NCI-H460 (cell line): ENCODE measurements at places on chromosomes 4 and X.

DNA sequence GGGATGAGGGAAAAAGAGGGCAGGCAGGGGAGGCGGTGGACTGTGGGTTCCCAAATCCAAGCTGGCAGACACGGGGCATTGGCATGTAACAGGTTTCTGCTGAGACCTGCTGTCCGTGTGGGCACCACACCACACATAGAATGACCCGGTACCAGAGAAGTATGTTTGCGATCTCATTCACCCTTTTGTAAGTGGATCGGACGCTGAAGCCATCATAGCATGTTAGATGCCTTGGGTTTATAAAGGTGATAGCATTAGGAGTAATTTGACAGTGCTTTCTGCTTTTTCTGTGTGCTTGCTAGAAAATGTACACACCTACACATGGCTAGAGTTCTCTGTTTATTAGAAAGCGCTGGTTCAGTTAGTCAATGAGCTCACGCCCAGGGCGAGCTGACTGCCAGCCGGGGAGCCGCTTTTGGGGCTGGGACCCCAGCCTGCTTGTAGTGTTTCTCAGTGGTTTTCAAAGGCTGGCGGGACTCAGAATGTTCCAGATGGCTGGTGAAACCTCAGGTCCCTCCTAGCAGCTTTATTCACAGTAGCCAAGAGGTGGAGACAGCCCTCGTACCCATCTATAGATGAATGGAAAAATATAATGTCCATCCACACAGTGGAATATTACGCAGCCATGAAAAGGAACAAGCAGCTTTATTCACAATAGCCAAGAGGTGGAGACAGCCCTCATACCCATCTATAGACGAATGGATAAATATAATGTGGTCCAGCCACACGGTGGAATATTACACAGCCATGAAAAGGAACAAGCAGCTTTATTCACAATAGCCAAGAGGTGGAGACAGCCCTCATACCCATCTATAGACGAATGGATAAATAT, 579 bp downstream of the IL3RA start:
- no peak for DNase-seq

GRCh38 chr4:40193016-40193571, 3.7 kb upstream of the RHOH start:
- peak; percentile 77 for DNase-seq

- peak; percentile 64 for DNase-seq
Observed at GRCh38 chrX:107672955-107673378, 44.7 kb downstream of the PRPS1 start.

DNA sequence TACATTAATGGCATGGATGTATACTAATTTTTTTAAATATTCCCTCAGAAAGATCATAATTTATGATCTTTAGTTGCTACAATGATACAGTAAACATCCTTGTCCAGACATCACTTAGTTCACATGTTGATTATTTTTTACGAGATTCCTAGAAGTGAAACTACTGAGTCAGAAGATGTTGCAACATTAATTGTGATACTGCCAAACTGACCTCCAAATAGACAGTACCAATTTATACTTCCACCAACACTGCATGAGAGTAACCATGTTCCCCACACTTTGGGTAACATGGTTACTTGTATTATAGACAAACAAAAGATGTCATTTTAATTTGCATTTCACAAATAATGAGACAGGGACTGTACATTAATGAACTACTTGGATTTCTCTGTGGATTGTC, 19.6 kb downstream of the RCHY1 start:
- no peak for DNase-seq

GRCh38 chr4:70437197-70437596, 34.8 kb upstream of the MUC7 start:
- no peak for DNase-seq

DNA sequence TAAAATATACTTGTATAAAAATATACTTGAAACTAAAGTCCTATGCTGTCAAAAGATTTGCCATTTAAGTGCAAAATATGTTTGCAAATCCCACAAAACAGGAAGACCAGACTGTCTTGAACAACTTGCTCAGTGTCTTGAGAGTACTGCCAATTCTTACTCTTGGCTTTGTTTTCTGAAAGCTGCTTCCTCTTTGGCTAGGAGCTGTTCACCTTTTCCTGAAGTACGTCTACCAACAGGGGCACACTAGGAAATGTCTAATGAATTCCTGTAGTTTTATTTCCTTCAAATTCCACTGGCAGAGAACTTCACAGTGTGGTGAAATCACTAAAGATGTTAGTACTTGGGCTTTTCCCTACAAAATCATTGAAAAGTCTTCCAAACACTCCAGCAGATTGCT, 46.4 kb upstream of the ABCG2 start:
- DNase-seq, result no peak

DNA sequence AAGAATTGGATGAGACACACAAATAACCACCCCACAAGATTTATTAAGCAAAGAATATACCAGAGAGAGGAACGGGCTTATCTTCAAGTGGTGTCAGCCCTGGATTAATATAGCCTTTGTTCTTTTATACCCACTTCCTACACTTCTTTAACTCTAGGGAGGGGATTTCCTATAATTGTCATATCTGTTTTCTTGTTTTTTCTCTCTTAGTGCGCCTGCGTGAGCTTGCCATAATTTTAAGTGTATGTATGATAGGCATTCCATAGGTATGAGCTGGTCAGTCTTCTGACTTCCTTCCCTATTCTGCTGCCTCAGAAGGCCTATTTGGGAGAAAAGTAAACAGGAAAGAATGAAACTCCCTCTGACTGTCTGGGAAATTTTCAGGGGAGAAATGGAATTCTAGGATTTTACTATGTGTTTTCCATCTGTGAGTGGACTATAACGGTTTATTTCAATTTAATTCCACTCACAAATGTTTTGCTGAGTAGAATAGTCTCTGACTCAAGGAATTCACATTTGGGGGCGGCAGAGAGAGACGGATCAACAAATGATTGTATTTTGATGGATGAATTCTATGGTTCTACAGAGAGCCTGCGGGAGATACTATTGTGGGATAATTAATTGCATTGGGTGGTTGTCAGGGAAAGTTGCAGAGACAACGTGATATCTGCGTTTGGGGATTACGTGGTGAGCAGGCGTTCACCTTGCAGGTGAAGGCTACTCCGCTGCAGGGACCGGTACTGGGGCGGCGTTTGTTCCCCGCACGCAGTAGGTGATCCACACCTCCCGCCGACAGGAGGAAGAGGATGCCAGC, 626 bp upstream of the CEP135 start:
- peak; percentile 62 for DNase-seq

GRCh38 chrX:73852022-73852421, 289.0 kb downstream of the CHIC1 start:
- DNase-seq, result no peak

DNA sequence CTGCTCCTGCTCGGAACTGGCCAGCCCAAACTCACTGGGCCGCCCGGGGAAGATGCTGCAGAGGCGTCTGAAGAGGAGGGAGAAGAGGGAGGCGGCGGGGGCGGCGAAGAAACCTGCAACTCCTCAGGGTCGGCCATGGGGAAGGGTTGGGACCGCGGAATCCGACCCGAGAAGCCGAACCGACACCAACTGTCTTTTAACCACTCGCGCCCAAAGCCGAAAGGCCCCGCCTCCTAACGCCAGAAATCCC, at the start of gene C4orf46:
Gene C4orf46 (minus strand): TSS at position 223 of the 250 bp plus-strand sequence. CDS start 86 bp downstream, at position 137.
- DNase-seq, result no peak

DNA sequence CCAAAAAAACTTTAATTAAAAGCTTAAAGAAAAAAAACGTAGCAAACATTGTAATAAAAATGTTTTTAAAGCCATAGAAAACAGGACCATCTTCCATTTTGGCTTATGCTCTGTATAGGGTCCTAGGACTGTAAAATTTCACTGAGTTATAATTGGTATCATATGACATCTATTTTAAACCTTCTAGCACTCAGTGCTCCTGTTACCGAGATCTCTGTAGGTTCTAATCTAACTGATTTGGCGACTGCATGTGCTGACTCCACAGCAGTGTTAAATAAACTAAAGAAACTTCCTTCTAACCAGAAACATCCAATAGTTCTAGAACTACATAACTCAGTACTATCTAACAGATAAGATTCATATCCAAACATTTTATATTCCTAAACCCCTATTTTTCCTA, at the start of gene ASB11:
Gene ASB11 (minus strand): TSS at position 132 of the 400 bp plus-strand sequence. CDS start 35 bp downstream, at position 97.
- DNase-seq, result no peak

GRCh38 chr4:635851-636627, 10.7 kb downstream of the PDE6B start:
- DNase-seq, result no peak

- DNase-seq, result no peak
Observed at GRCh38 chr4:81494031-81494431, 22.3 kb upstream of the RASGEF1B start.

DNA sequence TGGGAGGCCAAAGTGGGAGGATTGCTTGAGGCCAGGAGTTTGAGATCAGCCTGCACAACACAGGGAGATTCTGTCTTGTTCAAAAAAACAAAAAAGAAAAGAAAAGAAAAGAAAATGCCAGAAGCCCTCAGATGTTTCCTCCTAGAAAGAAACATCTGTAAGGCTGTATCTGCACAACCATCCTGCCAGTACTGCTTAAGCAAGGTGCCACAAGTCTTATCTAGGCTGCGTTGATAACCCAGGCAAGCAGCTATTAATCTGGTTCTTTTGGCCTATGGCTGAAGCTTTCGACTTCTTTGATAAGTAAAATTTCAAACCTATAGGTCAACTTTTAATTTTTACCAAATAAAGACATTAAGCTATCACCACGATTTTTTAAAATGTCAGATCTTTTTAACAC, 3.1 kb downstream of the COX18 start:
- no peak for DNase-seq

- DNase-seq, result no peak
Observed at GRCh38 chr4:54561940-54562339, 95.8 kb upstream of the KIT start.

GRCh38 chrX:43581167-43581566, 74.9 kb upstream of the MAOA start:
- no peak for DNase-seq

GRCh38 chrX:153882086-153882498, 3.9 kb downstream of the L1CAM start:
- DNase-seq, result no peak

- no peak for DNase-seq
Observed at GRCh38 chrX:53184836-53185235, 40.2 kb downstream of the KDM5C start.

- no peak for DNase-seq
Observed at GRCh38 chrX:8663325-8663724, 68.6 kb downstream of the ANOS1 start.

DNA sequence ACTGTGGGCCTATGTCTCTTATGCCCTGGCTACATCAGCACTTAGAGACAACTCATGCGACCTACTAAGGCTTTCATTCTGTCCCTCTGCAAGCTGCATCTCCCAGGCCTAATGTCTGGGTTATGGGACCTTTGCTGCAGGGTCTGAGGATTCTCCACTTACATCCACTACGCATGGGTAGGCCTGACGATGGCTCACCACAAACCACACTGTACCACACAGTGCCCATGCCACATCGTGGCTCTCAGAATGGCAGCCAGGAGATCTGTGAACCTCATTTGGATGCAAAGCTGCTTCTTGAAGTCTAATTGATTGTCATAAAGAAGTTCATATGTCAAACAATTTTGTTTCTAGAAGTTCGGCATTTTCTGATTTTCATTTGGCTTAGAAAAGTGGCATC, 84.6 kb upstream of the BEND4 start:
- DNase-seq, result no peak

- DNase-seq, result peak; percentile 63
Observed at GRCh38 chrX:46796574-46797191, 37.8 kb upstream of the SLC9A7 start.

GRCh38 chrX:13346646-13347045, 26.8 kb upstream of the ATXN3L start:
- no peak for DNase-seq

- DNase-seq, result no peak
Observed at GRCh38 chrX:120293015-120293414, 18.2 kb downstream of the TMEM255A start.

GRCh38 chr4:145528601-145529000, 46.9 kb downstream of the SMAD1 start:
- no peak for DNase-seq

- DNase-seq, result peak; percentile 44
Observed at GRCh38 chrX:110418316-110419235, 59.9 kb downstream of the RTL9 start.

DNA sequence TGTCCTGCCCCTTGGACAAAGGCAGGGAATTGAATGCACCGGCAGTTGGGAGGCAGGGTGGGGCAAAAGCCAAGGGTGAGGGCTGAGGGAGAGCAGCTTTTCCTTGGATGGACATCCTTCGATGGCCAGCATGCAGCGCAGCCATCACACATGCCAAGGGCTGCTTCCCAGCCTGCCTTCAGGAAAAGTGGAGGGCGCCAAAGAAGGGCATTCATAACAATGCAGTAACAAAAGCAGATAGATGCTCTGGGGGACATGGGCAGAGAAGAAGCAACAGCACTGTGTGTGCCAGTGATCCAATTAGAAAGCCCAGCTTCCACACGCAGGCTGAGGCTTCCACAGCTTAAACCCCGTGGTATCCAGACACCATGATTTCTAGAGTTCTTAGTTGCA, 71.5 kb downstream of the TSPAN5 start:
- DNase-seq, result no peak

GRCh38 chrX:54807524-54808108, at the start of gene MAGED2:
Gene MAGED2, plus strand, starts transcription at chrX:54807745. Its CDS starts 1,587 bp downstream, at chrX:54809332.
- DNase-seq, result no peak

GRCh38 chr4:94181815-94182214, 25.9 kb upstream of the SMARCAD1 start:
- DNase-seq, result no peak

- DNase-seq, result no peak
Observed at GRCh38 chr4:182960228-182960627, 43.0 kb upstream of the DCTD start.

DNA sequence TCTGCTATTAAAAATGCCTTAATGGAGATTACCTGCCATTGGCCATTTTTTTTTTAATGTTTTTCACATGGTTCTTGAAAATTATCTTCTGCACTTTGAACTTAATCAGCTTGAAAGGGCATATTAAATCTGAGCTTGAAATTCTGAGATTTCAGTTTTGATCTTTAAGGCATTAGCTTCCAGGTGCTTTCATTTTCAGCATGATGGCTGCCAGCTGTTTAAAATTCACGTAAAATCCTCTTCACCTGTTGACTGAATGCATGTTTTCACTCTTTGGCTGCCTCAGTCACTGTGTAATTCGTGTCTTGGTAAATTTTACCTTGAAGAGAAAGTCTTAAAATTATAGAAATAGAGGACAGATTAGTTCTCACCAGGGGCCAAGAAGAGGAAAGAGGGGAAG, 39.6 kb downstream of the SMAD1 start:
- no peak for DNase-seq

DNA sequence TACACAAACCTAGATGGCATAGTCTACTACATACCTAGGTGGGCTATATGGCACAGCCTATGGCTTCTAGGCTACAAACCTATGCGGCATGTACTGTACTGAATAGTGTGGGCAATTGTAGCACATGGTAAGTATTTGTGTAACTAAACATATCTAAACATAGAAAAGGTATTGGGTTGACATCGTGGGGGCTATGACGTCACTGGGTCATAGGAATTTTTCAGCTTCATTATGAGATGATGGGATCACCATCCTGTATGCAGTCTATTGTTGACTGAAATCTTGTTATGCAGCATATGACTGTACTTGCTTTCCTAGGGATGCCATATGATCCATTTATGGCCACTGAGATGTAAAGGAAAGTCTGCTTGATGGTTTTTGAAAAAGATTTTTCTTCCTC, 1.9 kb upstream of the EXOC1L start:
- no peak for DNase-seq

- no peak for DNase-seq
Observed at GRCh38 chr4:152020073-152020472, 259.3 kb upstream of the GATB start.
